Iris pigment epithelial cell (primary cell): ENCODE measurements at places on chromosomes 16 and 17.

GRCh38 chr17:77691216-77692085 lies 267.1 kb upstream of the TNRC6C start:
- no peak for DNase-seq

- no peak for DNase-seq
Measured at GRCh38 chr17:80944326-80944725, 47.3 kb upstream of the CHMP6 start.

- DNase-seq, result no peak
Measured at GRCh38 chr16:67278773-67279295, 498 bp upstream of the PLEKHG4 start.

- no peak for DNase-seq
Measured at GRCh38 chr16:49510654-49511305, 137.2 kb downstream of the C16orf78 start.
